ENCODE measurements at places on chromosomes 5 and 9.
A peak's percentile ranks its signal among the peaks of the same experiment; 100 is the strongest.

DNA sequence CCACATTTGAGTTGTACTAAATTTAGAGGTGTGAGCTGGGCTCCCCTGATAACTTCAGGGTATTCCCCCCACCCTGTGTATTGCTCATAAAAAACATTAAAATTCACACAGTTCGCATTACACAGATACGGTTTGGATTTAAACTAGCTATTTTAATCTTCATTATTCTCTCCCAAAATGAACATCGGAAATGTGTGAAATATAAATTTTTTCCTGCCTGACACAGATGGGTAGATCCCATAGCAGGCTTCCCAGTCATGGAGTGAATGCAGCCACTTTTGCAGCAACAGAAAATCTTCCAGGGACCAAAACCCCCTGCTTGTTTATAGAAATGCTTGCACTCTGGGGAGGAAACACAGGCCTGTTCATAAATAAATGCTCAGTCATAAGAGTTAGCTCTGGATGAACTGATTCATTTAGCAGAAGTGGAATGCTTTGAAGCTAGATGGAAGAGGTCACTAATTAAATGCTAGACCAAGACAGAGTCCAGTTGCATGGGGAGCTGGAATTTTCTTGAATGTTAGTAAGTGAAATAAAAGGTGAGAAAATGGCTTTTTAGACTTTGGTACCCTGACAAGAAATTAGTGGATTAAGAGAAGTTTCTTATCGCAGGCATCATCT is 115.6 kb downstream of the PDE8B start:
- H3K27ac ChIP-seq, result no peak overlapping the region
- H3K36me3 ChIP-seq, result no peaks in the 10 kb centered on the region
- DNase-seq, result no peak
- H3K4me1 ChIP-seq, result no peaks in the 10 kb centered on the region
- H3K27me3 ChIP-seq, result no peaks in the 10 kb centered on the region

DNA sequence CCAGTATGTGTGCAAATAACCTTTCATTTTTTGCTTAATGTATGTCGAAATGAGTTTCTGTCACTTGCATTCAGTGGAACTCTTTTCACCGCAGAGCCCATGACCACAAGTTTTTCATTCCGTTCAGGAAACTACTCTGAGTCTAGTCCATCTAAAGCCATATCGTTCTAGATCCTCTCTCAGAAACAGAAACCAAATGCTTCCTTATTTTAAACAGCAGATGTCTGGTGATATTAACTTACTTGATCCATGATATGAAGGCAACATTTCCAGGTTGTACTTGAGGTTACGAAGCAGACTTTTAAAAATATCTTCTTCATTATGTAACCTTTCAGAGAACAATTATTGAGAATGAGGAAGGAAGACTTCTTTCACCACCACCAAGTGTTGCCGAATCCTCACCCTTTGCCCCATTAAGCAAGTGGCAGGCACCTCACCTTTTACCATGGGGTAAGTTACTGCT is 72.4 kb upstream of the GNAQ start:
- no peaks in the 10 kb centered on the region for H3K27me3 ChIP-seq
- H3K36me3 ChIP-seq, result no peaks in the 10 kb centered on the region

GRCh38 chr5:162543437-162543836 is 475.9 kb downstream of the GABRG2 start:
- H3K4me1 ChIP-seq, result no peaks in the 10 kb centered on the region
- DNase-seq, result no peak
- H3K36me3 ChIP-seq, result no peaks in the 10 kb centered on the region
- no peaks in the 10 kb centered on the region for H3K27me3 ChIP-seq

DNA sequence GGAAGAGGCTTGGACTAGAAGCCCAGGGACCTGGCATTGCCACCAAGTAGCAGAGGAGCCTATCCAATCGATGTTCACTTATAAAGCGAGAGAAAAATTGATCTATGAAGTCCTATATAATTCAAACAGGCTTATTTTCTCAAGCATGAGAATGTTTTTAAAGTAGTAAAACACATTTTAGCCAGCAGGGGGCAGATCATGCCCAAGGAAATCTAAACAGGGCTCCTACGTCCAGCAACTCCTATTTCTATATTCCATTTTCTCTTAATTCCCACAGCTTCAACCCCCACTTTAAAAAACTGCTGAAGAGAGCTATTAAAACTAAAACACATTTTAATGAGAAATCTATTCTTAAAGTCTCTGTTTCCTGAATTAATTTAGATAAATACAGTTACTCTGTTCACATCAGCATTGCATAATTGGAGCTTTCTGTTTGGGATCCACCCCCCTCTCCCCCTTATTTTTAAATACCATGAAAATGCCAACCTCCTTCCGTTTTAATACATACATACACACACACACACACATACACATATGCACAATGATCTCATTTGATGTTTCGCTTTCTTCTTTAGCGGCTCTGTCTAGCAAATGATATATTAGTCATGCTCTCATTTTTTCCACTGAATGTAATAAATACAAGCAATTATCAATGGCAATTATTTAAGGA is 144.9 kb downstream of the MYO10 start:
- no peaks in the 10 kb centered on the region for H3K4me1 ChIP-seq
- no peak overlapping the region for H3K27ac ChIP-seq
- no peaks in the 10 kb centered on the region for H3K27me3 ChIP-seq
- peak; percentile 17 for DNase-seq

DNA sequence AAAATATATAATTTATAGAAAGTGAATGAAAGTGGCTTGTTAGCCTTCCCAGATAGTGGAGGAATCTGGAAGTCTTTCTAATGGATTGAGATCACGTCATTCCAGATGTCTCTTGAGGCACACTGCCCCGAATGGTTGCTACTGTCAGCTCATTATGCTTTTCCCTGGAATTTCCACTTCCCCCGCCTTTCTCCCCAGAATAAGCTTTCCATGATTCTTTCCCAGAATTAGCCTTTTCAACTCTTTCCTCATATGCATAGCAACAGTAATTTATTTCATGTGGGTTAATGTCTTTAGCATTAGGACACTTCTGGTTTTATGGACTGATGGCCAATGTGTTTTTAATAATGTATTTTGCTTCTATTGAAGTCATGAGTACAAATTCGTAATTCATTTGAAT is 81.5 kb downstream of the PALM2AKAP2 start:
- H3K4me3 ChIP-seq, result no peak overlapping the region
- H3K27me3 ChIP-seq, result no peaks in the 10 kb centered on the region
- no peak overlapping the region for H3K27ac ChIP-seq
- DNase-seq, result no peak
- peaks cover 56% of the 10 kb centered on the region for H3K4me1 ChIP-seq
- H3K36me3 ChIP-seq, result no peaks in the 10 kb centered on the region

DNA sequence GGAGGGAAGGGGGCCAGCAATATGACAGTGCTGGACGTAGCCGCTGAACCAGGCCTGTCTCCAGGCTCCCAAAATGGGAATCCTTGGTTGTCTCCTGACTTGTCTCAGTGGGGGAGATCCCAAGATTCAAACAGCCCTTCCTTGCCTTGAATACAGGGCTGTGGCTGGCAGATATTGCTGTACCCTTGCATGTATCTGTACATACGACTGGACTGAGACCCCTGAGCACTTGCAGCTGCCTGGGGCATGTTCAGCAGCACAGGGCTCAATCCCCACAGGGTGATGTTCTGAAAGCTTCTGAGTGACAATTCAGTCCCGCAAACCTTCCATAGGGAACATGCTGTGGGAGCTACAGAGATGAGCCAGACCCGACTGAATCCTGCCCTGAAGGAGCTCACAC is 13.3 kb downstream of the OR13J1 start:
- no peak overlapping the region for H3K4me3 ChIP-seq
- no peaks in the 10 kb centered on the region for H3K36me3 ChIP-seq
- no peaks in the 10 kb centered on the region for H3K4me1 ChIP-seq
- DNase-seq, result no peak

- H3K4me3 ChIP-seq, result peak overlapping the region; percentile 19
- H3K27me3 ChIP-seq, result no peaks in the 10 kb centered on the region
- no peak for DNase-seq
- H3K36me3 ChIP-seq, result peaks cover 72% of the 10 kb centered on the region
These were observed 110.8 kb downstream of the SMARCA2 start for GRCh38 chr9:2125906-2126305.

GRCh38 chr5:144247131-144247530 is 76.5 kb downstream of the KCTD16 start:
- H3K4me1 ChIP-seq, result no peaks in the 10 kb centered on the region
- no peak overlapping the region for H3K4me3 ChIP-seq
- H3K27ac ChIP-seq, result no peak overlapping the region
- no peaks in the 10 kb centered on the region for H3K36me3 ChIP-seq
- no peak for DNase-seq
- no peaks in the 10 kb centered on the region for H3K27me3 ChIP-seq

DNA sequence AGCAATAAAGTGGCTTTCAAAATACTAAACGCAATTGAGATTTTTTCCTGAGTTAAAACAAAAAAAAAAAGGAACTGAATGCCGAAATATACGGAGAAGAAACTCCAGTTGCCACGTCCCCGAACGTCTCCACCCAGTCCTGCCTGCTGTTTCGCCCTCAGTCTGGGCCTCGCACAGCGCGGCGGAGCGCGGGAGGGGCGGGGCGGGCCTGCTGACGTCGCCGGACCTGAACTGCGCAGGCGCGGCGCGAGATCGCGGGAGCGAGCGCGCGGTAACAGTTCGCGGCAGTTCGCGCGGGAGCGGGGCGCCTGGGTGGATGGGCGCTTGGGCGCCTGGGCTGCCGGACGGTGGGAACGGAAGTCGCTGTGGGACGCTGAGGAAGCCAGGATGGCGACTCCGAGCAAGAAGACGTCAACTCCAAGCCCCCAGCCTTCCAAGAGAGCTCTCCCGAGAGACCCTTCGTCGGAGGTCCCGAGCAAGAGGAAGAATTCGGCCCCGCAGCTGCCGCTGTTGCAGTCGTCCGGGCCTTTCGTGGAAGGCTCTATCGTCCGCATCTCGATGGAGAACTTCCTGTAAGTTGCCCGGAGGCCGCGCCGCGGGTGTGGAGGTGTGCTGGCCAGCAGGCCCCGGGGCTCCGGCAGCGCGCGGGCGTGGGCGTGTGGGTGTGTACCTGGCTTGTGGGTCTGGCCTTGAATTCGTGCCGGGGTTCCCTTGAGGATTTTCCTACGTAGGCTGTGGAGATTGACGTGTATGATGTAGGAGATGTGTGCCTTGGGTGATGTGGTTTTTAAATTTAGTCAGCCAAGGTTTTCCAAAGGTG is at the start of gene SMC5:
TSS of gene SMC5 (plus strand) at position 287 of the 820 bp plus-strand sequence. CDS start at position 388, 101 bp downstream.
- DNase-seq, result peak; percentile 92
- H3K27me3 ChIP-seq, result no peaks in the 10 kb centered on the region
- peaks cover 62% of the 10 kb centered on the region for H3K4me1 ChIP-seq
- no peaks in the 10 kb centered on the region for H3K36me3 ChIP-seq

DNA sequence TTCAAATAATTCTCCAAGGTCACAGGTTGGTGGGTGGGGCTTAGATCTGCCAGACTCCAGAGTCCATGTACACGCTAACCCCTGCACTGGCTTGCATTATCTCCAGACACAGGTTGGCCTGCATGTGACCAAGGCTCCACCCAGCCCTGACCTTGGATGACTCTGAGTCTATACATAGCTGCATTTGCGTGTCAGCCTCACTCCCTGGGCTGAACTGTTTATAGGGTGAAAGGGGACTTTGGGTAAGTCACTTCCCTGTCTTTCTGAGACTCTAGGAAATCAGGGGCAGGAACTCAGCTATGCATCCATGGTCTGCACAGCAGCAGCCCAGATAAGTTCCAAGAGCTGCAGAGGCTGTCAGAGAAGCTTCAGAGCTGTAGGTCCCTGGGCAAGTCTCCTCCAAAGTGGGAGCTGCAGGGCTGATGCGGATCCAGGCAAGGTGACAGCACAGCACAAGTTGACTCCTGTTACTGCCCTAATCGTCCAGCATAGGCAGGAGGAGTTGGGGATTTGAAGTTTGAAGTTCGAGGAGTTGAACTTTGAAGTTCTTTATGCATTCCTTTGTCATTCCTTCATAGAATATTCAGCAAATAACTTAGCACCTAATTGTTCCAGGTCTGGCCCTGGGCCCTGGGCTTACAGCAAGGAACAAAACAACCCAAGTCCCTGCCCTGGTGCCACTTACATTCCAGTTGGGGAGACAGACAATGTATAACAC is 53.4 kb downstream of the SLC22A5 start:
- DNase-seq, result peak; percentile 51
- no peak overlapping the region for H3K4me3 ChIP-seq
- H3K36me3 ChIP-seq, result peaks cover 28% of the 10 kb centered on the region
- H3K4me1 ChIP-seq, result peaks cover 98% of the 10 kb centered on the region
- peak overlapping the region; percentile 72 for H3K27ac ChIP-seq
- H3K27me3 ChIP-seq, result no peaks in the 10 kb centered on the region

DNA sequence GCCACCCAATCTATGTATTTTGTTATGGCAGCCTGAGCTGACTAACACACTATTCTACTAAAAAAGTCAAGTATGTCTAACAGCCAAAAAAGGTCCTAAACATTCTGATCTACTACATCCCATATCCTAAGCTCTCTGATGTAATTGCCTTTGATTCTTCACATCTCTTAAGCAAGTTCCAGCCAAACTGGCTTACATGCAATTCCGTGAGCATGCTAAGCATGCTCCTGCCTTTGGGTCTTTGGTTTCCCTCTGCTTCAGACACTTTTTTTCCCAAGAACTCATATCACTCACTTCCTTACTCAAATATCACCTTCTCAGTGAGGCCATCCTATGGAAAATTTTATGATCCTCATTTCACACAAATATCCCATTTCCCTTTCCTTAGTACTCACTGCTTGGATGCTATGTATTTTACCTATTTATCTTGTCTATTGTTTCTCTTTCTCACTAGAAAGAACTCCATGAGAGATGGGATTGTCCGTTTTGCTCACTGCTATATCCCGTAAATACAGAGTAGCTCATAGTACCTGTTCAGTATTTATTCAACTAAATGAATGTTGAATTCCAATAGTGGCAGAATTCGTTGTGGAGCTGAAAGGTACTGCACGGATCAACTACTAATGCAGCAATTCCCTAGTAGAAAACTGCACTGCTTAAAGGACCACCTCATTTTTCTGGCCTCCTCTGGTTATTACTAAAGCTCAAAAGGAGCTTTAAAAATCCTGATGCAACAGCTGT is 2.3 kb upstream of the SLC12A2 start:
- H3K36me3 ChIP-seq, result no peaks in the 10 kb centered on the region
- H3K27ac ChIP-seq, result peak overlapping the region; percentile 86
- DNase-seq, result no peak

- DNase-seq, result no peak
- H3K4me1 ChIP-seq, result no peaks in the 10 kb centered on the region
- H3K27ac ChIP-seq, result no peak overlapping the region
- H3K27me3 ChIP-seq, result no peaks in the 10 kb centered on the region
- no peak overlapping the region for H3K4me3 ChIP-seq
- no peaks in the 10 kb centered on the region for H3K36me3 ChIP-seq
These were observed 37.7 kb upstream of the SHOC1 start for GRCh38 chr9:111832449-111832848.

- H3K27me3 ChIP-seq, result no peaks in the 10 kb centered on the region
- H3K36me3 ChIP-seq, result no peaks in the 10 kb centered on the region
- no peak for DNase-seq
- H3K4me1 ChIP-seq, result peaks cover 4% of the 10 kb centered on the region
- no peak overlapping the region for H3K27ac ChIP-seq
These were observed 146.4 kb downstream of the GADD45G start for GRCh38 chr9:89751079-89751825.
